Left ventricle myocardium superior (tissue), 1 donor: ENCODE measurements at places on chromosomes 7 and 10.

DNA sequence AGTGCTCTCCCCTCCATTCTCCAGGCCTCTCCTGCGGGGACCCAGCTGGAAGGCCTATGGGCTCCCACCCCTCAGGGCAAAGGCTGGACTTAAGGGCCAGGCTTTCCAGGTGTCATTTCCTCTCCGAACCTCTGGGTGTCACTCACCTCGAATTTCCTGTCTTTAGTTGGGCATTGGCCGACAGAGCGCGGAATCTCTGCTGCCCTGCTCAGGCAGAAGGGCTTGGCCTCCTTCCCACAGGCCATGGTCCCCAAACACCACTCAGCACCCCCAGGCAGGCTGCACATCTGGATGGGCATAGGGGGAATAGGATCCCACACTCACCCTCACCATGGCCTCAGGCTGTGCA lies 212.9 kb downstream of the CCSER2 start:
- no peak for DNase-seq

GRCh38 chr7:30445770-30446169 lies 32.8 kb downstream of the NOD1 start:
- peak; percentile 75 for DNase-seq

DNA sequence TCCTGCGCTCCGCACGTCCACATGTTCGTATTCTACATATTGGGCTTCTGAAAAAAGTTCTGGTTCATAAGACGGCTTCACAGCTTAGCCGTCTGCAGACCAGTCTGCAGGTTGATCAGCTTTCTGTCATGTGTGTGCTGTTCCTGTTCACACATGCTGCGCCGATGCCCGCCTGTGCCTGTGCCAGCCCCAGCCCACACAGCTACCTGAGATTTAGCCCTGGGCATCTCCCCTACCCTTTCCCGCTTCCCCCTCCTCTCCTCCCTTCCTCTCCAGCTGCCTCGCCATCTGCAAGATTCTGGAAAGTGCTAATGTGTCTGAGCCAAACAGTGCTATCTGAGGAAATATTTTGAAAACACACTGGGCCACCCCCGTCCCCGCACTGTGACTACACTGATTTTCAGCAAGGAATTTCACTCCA lies 7.1 kb downstream of the CHST3 start:
- DNase-seq, result no peak

DNA sequence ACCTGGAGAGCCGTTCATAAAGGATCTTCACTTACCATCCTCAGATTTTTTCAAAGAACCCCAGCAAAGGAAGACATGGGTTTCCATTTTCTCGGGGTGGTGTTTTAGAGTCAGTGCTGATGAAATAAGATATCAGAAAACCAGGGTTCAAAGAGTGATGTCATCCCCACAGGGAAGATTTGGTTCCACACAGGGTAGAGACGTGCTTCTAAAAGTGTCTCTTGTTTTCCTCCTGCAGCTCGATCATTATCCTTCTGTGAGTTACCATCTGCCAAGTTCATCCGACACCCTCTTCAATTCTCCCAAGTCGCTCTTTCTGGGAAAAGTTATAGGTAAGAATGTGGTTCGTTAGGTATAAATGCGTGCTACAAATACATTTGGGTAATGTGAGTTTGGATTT lies 323.8 kb upstream of the C7orf33 start:
- DNase-seq, result no peak

DNA sequence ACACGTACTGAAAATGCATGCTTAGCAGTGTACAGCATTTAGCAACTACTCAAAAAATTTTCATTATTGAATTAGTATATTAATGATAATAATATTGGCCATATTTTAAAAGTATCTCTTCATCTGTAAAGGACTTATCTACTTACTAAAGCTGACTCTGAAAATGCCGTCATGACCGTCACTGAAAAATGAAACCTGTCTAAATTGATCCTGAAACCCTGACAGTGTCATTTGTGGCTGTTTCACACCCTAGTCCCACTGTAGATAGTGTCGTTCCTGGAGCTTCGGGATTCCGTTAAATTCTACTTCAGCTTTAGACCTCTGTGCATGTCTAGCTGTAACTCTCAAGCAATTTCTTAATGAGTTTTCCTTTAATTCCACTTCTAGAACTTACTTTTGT lies 35.8 kb upstream of the EZH2 start:
- DNase-seq, result no peak

- DNase-seq, result no peak
Measured at GRCh38 chr7:64793106-64793755, 997 bp upstream of the ZNF138 start.

- no peak for DNase-seq
Measured at GRCh38 chr10:121240011-121240410, 358.2 kb downstream of the FGFR2 start.
